ENCODE measurements at places on chromosomes 11 and 22.
A peak's percentile ranks its signal among the peaks of the same experiment; 100 is the strongest.

GRCh38 chr11:36478700-36479329 is 31.3 kb downstream of the TRAF6 start:
- DNase-seq, result no peak

DNA sequence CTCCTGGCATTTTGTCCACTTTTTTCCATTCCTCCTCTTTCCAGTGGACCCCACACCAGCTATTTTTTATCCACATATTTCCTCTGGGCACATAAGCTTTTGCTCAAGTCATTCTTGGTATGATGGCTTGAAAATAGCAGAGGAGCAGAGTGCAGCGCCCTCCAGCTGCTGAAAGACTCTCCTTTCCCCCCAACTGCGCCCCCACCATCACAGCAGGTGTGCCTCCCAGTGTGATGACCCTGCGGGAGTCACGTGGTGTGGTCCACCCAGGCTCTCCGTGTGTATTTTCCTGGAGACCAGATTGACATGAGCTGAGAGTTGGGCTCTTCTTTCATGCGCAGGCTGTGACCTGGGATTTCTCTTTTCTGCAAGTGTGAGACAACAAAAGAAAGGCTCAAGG is 1241.6 kb downstream of the TBC1D22A start:
- no peak for DNase-seq

- no peak for DNase-seq
These were observed 60.2 kb upstream of the SORL1 start for GRCh38 chr11:121391914-121392313.

DNA sequence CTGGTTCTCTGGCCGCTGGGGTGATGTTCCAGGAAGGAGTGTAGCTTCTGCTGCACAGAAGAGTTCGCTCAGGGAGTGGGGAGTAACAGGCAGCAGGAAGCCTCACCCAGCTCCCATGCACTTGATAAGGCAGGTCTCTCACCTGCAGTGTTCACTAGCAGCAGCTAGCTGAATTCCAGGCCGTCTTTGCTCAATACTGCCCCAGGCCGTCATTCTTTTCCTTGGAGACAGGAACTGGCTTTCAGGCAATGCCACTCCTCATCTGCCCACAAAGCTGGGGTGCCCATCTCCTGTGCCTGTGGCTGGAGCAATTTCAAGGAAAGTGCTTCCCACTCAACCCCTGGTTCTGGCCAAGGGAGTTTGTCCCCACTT is 66.1 kb downstream of the ARHGAP42 start:
- DNase-seq, result no peak

GRCh38 chr11:102791271-102792036 is 6.5 kb downstream of the MMP1 start:
- no peak for DNase-seq

GRCh38 chr11:24588081-24588480 is 91.2 kb downstream of the LUZP2 start:
- DNase-seq, result no peak

DNA sequence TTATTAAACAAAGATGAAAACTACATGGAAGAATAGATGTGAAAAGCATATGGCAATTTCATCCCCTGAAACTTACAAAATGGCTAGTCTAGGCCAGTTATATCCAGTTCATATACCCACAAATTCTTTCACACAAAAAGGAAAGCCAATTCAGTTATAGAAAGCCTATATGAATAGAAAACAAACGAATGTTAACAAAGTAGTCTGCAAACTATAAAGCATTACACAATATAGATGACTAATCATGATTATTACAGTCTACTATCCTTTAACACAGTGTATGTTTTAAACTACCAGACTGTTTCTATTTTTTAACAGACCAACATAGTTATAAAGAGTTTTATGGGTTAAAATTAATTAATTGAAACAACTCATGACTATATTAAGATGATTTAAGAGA is 12.1 kb downstream of the DCUN1D5 start:
- no peak for DNase-seq

DNA sequence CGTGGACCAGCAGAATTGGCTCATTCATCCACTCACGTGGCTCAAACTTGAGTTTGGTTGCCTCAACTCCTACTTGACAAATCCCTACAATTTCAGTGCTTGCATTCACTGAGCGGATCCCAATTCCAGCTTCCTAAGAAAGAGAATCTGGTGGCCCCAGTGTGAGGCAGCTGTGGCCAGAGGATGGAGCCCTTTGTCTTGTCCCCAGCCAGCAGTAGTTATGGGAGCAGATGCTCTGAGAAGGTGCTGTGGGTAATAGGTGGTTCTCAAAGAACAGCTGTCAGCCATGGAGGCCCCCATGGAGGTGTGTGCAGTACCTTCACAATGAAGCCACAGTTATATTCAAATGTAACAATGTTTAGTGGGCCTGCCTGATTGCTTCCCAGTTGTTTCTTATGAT is 39.3 kb downstream of the KREMEN1 start:
- DNase-seq, result no peak

DNA sequence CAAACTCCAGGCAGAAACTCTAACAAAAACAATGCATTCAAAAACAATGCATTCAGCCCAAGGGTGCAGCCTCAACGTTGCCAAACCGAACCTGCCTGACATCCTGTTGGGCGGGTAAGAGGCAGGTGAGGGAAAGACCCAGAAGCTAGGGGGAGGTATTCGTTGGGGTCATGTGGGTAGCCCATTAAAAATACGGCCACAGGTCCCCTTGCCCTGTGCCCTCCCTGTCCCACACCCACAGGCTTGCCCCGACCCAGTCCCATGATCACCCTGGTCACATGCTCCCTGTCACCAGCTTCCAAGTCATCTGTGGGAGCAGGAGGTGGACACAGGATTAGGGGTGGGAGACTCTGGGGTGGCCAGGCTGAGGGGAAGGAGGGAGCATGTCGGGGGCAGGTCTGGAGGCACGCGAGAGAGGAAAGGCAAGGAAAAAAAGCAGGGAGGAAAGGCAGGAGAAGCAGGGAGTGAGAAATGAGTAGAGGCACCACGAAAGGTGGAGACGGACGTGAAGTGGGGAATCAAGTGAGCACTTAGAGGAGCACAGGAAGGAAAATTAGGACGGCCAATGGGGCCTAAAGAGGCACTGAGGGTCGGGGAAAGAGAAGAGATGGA is 683 bp downstream of the PLA2G6 start:
- no peak for DNase-seq

GRCh38 chr11:28759311-28759710 is 651.1 kb downstream of the METTL15 start:
- no peak for DNase-seq

GRCh38 chr11:86955361-86956120 is at the start of gene FZD4:
FZD4 (minus strand) TSS chr11:86955395; CDS start chr11:86955085, 310 bp downstream.
- peak; percentile 37 for DNase-seq
